Fibroblast of skin of right biceps (primary cell): ENCODE measurements at places on chromosomes 2 and 18.

DNA sequence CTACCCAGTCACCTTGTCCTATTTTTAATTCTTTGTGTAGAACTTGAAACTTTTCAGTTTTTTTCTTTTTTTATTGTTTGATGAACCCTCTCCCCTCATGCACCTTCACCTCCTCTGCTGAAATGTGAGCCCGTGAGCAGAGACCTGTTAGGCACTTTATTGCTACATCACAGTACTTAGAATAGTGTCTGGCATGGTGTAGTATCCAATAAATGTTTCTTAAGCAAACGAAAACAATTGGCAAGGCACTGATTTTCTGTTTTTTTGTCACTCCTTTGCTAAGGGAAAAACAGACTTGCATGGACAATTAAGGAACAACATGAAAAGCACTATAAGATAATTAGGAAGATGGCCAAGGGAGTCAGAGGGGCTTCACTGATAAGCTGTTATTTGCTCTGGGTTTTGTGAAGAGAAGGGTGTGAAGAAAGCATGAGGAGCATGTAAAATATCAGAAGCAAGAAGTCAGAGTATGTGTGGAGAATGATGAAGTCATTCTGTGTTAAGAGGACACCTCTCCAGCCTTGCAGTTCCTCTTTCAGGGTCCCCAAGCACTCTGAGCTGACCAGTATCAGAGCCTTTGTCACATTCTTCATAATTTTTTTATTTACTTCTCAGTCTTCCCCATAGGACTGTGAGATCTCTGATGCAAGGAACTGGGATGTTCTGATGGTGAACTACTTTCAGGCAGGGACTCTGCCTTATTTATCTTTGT is 99.7 kb upstream of the CAVIN2 start:
- no peak for DNase-seq

DNA sequence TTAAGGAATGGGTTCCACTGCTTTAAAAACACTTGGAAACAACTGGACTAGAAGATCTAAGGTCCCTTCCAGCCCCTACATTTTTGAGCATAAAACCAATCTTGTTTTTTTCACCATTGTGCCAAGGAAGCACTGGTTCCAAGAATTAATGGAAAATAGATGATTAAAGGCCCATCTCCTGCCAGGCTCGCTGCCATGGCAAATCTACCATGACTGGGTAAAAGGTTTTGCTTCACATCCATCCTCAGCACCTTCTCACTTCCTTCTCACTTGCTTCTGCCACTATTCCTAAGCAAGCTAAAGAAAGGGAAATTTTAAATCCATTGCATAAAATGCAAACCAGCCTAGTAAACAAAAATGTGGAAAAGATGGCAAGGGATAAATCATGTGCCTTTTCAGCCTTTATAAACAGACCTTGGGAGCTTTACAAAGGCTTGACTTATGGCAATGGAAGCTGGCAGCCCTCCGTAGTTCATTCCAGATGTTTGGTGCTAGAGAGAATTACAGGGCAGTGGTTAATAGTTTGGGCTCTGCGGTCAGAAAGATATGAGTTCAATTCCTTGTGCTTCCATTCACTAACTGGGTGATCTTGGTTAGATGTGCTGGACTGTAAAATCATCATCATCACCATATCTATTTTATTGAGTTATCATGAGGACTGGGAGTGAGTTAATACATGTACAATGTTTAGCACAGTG is 27.0 kb upstream of the ST3GAL5 start:
- peak; percentile 39 for DNase-seq

- no peak for DNase-seq
Measured at GRCh38 chr2:568639-569235, 108.5 kb downstream of the TMEM18 start.

GRCh38 chr2:33457556-33458247 is 18.7 kb upstream of the RASGRP3 start:
- DNase-seq: no peak

GRCh38 chr2:9573013-9573720 is 17.5 kb upstream of the ADAM17 start:
- no peak for DNase-seq

DNA sequence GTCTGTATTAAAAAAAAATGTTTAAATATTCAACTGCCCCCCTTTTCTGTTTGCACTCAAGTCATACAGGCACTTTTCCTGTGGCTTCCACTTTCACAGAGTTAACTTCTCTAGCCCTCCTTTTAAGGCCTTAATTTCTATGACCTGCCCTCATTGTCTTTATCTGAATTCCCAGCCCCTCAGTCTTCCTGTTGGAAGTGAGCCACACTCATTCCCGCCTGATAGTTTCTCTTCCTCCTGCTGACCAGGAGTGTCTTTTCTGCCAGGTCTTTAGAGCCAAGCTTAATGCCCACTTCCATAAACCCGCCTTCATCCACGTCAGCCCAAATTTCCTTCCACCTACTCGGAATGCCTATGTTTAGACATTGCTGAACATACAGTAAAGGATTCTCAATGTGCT is 10.5 kb downstream of the COPS8 start:
- DNase-seq: no peak

DNA sequence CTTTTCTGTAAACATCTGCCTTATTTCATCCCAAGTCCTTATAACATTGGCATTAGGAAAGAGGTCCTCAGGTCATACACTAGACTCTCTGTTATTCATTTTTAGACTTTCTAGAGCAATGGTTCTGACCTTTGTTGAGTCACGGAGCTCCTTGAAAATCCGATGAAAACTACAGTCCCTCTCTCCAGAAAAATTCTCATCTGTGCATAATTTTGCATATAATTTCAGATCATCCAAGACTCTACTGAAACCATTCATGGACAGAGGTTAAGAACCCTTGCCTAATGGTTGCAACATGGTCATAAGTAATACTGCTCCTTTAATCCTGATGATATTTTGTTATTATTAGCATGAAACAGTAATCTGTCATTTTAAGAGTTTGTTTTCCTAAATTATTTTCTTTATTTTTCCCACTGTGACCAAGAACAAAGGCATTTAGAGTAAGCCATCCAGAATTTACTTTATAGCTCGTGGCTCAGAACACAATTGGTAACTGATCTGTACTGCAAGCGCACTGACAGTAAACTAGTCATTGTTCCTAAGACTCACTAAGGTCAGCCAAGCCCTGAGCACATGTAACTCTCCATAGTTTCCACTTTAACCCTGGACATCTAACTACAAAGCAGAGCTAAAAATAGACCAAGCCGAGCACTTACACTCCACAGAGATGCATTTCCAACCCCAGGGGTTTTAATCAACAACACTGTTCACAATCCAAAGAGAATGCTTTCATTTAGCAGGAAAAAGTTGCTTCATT is 8.4 kb downstream of the MYOM1 start:
- no peak for DNase-seq
